ENCODE measurements at places on chromosomes 12 and 14.

GRCh38 chr12:30976206-30976605 lies 49.7 kb downstream of the TSPAN11 start:
- DNase-seq, result no peak

DNA sequence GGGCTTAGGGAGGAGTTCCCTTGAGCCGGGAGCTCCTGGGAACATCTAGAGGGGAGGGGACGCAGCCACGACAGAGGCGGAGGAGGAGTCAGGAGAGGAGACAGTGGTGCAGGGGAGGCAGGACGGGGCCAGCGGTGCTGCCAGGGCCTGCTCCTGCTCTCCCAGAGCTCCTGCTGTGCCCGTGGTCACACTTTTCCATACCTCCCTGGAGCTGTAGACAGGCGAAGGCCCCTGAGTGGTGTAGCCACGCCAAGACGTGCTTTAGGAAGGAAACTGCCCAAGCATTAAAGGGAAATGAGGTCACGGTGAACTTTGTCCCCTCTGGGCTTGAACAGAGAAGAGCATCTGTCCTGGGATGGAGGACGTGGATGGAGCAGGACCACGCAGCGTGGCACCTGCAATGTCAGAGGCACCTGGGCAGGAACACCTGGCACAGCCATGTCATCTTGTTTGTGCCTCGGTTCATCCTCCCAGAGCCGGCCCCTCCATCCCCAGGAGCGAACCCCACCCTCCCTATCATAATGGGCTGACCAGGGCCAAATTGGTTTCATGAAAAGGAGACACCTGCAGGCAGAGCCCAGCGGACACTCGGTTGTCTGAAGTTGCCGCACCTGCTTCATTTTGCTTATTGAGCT lies 239.5 kb upstream of the SFSWAP start:
- no peak for DNase-seq

GRCh38 chr14:84894254-84894653 lies 635.7 kb upstream of the FLRT2 start:
- DNase-seq, result no peak

GRCh38 chr12:71710276-71711125 lies 24.6 kb downstream of the TMEM19 start:
- no peak for DNase-seq

GRCh38 chr14:74630881-74631690 lies 19.0 kb upstream of the LTBP2 start:
- DNase-seq, result no peak

GRCh38 chr12:54265364-54265812 lies 14.5 kb downstream of the CBX5 start:
- DNase-seq, result no peak

DNA sequence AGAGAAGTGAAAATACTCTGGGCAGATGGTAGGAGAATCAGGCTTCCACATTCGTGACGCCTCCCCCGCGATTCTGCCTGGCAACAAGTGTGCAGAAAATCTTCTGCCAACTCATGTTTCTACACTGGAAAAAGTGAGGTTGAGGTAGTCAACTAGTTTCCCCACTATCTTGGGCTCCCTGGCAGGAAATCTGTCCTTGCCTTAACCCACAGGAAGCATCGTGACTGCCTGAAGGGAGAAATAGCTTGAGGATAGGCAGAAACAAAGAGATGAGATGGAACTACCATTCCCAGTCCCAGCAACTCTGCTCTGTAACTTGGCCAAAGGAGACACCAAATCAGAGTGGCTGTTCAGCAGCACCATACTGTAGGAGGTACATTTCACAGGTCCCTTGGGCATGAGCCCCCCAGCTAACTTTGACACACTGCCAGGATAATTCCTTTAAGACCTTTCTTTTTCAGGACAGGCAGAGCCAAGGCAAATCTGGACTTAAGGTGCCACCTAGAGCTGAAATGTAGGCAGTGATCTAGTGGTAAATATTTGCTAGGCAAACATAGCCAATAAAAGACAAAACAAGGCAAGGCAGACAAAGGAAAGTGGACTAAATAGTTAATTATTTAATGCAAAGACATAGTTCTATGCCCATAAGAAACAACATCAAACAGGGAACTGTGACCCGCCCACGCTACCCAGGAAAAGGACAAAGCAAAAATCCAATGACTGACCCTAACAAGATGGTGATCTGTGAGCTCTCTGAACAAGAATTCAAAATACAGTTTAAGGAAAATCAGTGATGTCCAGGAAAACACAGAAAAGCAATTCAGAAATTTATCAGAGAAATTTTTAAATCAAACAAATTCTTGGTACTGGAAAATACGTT lies 205.1 kb downstream of the PTPRO start:
- DNase-seq, result no peak

DNA sequence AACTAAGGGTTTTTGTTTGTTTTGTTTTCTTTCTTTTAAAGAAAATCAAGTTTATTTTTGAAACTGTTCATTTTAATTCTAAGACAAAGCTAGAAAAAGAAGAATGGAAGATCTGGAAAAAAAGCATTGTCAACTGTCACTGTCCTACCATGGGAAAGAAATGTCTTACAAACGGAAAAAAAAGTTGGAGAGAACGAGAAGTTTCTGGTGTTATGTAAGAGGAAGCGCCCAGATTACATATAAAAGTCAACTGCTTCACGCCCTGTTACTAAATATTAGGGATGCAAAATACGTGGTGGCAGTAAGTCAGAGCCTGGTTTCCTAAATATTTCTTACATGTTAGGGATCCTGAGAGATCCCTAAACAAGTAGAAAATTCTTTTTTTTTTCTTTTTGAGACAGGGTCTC lies 14.3 kb upstream of the FBXL14 start:
- DNase-seq, result no peak

- no peak for DNase-seq
Measured at GRCh38 chr12:127881371-127882140, 385.4 kb upstream of the TMEM132C start.

- no peak for DNase-seq
Measured at GRCh38 chr12:62789851-62790250, 145.1 kb downstream of the PPM1H start.

DNA sequence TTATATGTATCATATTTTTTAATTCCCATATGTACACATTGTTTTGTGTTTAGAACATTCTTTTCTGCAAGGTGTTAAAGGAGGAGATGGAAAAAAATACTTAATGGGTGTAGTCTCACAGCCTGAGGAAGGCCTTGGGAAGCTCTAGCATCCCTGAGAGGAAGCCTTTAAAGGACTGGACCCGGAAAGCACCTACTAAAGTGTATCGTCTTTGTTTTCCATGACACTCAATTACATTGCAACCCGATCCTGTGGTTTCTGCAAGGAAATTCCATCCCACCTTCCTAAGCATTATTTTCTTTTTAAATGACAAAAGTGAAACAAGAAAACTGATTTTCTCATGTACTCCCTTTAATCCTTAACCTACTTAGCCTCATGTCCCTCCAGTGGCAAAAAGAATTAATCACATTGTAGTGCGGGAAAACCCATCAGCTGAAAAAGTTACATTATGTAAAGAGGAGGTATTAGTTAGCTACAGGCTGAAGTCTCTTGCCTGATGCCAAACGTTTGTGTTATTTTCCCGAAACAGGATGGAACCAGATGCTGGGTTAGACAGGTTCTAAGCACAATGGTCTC lies 147.8 kb upstream of the CPSF6 start:
- DNase-seq, result no peak
